ENCODE measurements at places on chromosomes 2 and 18.

DNA sequence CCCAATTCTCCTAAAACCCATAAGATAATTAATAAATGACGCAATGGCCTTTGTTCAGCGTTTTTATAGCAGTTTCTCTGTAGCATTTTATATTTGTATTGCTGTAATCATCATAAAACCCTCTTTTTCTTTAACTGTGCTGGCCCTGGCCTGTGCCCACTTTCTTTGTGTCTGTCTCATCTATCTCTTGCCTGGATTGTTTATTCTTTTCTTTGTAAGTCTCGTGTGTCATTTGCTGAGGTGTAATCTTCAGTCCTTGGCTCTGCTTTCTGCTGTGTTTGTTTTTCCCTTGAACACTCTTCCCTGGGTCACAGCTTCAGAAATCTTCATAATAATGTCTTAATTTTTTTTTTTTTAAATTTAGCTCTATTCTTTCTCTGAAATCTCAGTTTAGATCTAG is 525.8 kb upstream of the LINC00305 start:
- no peak for DNase-seq

GRCh38 chr2:214737188-214737587 is 72.3 kb downstream of the BARD1 start:
- DNase-seq, result no peak

GRCh38 chr2:241894681-241895426 is 25.3 kb downstream of the RTP5 start:
- DNase-seq, result no peak

DNA sequence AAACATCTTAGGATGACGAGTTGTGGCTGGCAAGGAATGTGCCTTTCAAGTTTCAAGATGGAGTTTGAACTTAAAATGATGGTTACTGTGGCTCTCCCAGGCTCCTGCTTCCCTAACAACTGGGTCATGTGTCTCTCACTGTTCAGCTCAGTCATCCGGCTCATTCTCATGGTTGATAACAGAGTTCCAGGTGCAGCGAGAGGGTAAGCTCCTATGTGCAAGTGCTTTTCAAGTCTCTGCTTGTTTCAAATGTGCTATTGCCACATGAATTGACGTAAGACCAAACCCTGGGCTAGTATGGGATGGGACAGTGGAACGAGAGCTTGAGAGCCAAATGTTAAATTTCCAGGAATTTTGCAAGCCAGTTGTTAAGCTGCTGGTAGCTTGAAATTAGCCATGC is 19.5 kb upstream of the PUM2 start:
- DNase-seq, result no peak

DNA sequence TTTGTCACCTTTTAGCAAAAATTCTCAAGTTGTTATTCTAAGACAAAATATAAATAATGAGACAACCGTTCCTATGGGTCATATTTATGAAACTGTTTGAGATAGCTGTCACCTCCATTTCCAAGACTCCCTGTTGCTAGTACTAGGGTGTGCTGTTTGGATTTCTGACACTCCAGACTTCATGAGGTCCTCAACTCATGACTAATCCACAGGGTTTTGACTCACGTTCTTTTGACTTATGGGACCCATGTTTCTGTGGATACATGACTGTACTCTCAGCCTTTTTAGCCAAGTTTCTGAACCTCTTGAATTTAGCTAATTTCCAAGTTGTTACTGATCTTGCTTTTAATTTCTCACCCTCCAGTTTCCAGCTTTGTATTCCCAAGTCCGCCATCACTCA is 178.7 kb upstream of the FAM98A start:
- no peak for DNase-seq

GRCh38 chr18:48002933-48003365 is 72.5 kb upstream of the SMAD2 start:
- DNase-seq, result no peak

DNA sequence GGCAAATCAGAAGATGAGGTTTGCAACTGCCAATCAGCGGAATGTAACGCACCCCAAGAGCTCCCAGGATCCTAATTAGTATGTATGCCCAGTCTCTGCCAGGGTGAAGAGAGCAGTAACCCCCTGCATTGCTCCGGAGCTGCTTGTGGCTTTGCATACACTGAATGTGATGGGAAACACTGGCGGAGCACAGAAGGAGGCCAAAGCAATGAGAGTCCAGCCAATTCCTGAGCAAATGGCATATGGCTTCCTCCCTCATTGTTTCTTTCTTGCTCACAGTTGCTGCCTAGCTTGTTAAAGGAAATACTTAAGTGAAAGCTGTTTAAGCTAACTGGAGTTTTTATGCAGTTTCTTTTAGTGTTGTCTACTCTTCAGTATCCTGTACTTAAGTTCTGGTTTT is 343.5 kb upstream of the NT5C1B start:
- no peak for DNase-seq

GRCh38 chr18:76553715-76554546 is 58.9 kb upstream of the ZNF516 start:
- DNase-seq, result no peak

GRCh38 chr2:70906439-70907005 is 29.2 kb upstream of the ATP6V1B1 start:
- DNase-seq, result no peak

- DNase-seq, result no peak
Measured at GRCh38 chr18:77164763-77165485, 32.3 kb upstream of the MBP start.

DNA sequence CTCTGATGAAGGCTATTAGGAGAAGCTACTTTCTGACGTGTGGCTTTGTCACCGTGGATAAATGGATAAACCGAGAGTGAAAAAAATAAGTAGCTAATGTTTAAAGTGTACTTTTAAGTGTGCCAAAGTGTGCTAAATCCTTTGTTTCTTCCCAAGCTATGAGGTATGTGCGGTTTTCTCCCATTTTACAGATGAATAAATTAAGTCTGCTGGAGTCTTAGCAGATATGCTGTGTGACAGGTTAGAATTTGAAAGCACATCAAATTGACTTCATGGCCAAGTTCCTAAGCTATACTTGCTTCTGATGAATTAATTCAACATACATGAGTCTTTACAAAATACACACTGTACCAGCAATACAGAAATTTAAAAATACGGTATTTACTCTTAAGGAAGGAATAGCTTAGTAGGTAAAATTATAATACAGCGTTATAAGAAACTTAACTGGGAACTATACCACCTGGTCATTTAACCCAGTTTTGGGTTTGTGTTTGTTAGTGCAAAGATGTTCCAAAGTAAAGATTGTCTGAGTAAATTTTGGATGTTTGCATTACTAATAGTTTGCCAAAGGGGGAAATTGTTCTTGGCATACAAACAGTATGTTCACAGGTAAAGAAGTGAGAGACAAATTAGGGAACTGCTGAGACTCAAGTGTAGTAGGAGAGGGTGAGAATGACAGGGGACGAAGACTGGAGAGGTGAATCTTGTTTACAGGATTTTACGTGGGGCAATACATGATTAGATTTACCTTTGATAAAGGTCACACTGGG is 1.4 kb downstream of the AGPS start:
- DNase-seq, result no peak

- no peak for DNase-seq
Measured at GRCh38 chr2:159073256-159073655, 104.8 kb downstream of the TANC1 start.

GRCh38 chr18:48459465-48459864 is 50.3 kb upstream of the ZBTB7C start:
- DNase-seq, result no peak
